ENCODE measurements at places on chromosomes 1 and 21.

DNA sequence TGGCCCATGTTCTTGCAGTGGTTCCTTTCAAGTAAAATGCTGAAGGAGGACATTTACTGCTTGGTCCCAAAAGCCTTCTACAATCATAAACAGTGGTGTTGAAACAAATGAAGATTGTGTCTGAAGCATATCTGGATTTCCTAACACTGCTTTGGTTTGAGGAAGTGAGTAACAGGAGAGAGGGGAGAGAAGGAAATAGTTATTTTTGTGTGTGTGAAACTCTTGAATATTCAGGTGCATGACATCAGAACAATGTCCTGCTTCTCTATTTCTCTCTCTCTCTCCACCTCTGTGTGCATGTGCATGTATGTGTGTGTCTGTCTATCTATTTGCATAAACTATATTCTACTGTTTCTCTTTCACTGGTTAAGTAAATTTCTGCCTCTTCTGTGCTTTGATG lies 61.4 kb upstream of the TNFSF18 start:
- DNase-seq = no peak

DNA sequence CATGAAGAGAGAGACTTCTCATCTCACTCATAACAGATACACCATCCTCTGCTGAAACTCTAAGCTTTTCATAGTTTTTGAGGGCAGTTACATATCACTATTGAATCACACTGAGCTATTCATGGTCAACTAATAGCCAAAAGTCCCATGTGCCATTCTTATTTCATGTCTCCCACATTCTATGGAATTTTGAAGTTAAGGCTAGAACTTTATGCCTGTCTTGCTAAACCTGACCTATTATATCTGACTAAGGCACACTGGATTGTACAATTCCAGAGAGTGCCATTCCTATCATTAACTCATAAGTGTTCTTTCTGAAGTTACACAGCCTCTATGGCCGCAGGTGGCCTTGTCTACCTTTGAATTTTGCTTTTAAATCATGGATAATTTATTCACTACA lies 254.3 kb downstream of the PTPRC start:
- DNase-seq = no peak

DNA sequence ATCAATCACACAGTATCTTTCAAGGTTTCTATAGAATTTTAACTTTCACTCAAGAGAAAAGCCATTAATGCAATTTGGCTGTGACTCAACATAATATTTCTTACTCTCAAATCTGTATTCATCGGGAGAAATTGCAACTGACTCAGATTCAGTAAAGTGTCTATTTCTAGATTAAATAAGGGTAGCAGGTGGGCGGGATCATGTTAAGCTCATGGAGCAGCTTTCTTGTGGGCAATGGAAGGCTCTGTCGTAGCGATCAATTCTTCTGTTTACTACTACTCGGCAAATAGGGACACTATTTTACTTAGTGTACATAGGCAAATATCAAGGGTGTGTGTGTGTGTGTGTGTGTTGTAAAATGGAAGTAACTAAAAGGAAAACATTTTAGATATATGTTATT lies 423.6 kb upstream of the NEGR1 start:
- DNase-seq = no peak

DNA sequence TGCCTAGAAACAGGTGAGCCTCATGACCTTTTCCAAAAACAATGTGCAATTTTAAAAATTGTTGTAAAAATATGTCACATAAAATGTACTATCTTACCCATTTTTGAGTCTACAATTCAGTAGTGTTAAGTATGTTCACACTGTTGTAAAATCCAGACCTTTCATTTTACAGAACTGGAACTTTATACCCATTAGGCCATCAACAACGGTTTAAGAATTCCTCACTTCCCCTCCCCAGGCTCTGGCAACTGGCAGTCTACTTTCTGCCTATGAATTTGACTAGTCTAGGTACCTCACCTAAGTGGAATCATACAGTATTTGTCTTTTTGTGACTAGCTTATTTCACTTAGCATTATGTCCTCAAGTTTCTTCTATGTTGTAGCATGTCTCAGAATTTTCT lies 8.6 kb downstream of the CTSE start:
- no peak for DNase-seq

- DNase-seq = no peak
Measured at GRCh38 chr1:230141021-230141648, 74.1 kb downstream of the GALNT2 start.

- DNase-seq = no peak
Measured at GRCh38 chr1:908661-909060, 15.1 kb upstream of the SAMD11 start.

DNA sequence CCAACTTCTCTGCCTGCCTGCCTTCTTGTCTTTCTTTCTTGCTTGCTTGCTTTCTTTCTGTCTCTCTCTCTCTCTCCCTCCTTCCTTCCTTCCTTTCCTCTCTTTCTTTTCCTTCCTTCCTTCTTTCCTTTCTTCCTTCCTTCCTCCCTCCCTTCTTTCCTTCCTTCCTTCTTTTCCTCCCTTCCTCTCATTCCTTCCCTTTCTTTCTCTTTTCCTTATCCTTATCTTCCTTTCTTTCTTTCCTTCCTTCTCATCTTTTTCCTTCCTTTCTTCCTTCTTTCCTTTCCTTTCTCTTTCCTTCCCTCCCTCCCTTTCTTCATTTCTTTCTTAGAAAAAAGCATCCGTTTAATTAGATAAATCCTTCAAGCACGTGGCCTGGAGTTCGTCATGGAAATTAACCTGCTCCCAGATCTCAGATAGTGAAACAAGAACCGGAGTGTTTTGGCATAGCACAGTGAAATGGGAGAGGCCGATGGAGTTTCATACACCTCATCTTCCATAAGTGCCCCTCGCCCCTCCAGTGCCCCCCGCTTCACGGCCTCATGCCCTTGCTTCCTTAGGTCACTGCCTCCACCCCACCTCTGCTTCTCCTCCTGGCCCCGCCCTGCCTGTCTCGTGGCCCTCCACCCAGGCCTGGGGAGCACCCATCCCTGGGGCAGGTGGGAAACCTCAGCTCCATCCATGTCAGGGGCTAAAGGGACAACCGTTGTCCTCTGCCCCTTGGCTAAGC lies 11.3 kb downstream of the CASZ1 start:
- DNase-seq = no peak

All from COLO829 (cell line).